ENCODE measurements at places on chromosomes 7 and 10.
A peak's percentile ranks its signal among the peaks of the same experiment; 100 is the strongest.

DNA sequence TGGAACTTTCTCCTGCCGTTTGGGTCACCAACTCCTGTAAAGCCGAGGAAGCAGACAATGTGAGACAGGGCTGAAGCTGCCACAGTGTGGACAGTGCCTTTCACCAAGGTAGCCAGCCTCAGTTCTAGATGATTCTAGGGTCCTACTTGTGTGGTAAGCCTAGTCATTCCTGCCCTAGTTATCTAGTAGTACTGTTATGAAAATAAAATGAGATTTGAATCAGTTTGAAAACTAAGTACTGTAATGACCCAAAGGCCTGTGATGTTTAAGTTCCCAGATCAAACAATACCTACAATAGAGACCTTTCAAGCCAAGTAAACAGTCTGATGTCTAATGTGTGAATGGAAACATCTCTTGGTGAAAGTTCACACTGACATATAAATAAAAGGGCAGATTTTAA is 37.1 kb downstream of the POLL start:
- DNase-seq, result no peak

DNA sequence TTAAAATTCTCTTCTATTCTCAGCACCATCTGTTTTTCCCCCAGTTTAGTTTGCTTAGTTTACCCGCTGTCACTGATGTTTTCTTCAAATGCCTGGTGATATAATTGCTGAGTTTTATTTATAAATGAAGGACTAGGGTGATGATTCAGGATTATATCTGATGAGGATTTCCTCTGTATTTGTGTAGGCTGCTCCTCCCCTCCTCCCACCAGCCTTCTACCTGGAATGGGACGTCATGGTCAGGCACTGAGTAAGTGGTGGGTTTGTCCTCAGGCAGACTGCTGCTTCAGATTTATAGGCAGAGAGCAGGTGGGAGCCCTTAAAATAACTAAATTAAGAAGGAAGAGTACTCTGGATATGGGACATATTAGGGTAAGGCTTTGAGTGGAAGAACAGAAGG is 35.8 kb downstream of the PALS2 start:
- DNase-seq, result no peak

- DNase-seq, result peak; percentile 38
These were observed 1.9 kb upstream of the PLAU start for GRCh38 chr10:73908853-73909539.

DNA sequence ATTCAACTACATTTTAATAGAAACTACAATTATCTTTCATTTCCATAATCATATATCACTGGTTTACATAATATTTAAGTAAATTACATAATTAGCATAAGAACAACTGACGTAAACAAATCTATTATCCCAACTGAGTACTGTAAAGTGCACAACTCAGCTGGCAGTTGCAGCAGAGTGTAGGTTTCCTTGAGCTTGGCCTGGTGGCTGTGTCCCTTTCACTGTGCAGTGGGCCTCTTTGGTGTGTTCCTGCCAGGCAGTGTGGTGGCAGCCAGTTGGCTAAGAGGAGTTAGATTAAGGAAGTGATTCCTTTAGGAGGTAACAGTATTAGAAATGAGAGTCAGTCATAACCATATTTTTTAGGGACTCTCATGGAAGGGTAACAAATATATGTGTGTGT is 7.0 kb downstream of the NRG3 start:
- DNase-seq, result no peak

GRCh38 chr10:77056650-77057049 is 581.0 kb downstream of the KCNMA1 start:
- no peak for DNase-seq

DNA sequence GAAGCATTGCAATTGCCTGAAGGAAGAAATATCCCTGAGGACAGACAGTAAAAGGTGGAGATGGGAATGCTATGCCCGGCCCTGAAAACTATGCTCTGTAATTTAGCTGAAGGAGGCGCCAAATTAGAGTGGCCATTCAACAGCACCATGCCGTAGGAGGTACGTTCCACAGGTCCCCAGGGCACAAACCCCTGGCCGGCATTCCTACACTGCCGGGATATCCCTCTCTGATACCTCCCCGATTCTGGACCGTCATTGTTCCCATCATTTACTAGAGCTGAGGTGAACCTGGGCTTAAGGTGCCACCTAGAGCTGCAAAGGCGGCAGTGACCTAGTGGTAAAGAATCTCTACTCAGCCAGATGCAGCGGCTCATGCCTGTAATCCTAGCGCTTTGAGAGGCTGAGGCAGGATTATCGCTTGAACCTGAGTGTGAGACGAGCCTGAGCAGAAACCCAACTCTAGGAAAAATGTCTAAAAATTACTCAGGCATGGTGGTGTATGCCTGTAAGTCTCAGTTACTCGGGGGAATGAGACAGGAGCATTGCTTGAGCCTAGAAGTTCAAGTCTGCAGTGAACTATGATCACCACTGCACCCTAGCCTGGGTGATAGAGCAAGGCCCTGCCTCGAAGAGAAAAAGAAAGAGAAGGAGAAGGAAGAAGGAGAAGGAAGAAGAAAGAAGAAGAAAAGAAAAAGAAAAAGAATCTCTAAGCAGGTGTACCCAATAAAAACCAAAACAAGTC is 53.0 kb upstream of the TNKS2 start:
- no peak for DNase-seq

DNA sequence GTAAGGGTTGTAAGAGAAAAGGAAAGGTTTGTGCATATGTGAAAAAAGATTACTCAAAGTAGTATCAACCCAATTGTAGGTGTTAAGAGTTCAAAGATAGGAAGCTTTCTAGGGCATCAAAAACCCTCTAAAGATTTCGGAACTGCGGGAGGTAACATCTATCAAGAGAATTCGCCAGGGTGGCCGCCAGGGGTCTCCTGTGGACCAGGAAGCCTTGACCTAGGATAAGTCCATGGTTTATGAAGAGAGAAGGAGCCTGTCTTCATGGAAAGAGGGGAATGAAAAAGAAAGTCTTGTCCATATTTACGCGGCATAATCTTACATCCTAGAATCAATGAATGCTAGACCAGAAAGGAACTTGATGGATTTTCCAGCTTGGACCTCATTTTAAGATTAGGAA is 140.7 kb upstream of the CALCR start:
- no peak for DNase-seq
